ENCODE measurements at places on chromosomes 3 and 15.

DNA sequence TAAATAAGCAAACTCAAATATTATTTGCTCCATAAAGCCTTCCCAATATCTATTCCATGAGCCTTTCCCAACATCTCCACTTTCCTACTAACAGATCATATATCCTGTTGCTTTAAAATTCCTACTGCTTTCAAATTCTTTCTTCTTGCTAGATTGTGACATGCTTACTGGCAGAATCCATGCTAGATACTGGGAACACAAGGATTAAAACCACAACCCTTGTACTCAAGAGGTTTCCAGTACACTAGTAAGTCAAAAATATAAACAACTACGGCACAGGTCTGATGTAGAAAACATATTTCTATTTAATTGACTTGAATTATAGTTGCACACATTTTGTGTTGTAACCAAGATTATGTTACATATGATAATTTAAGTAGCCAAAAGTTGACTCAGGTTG, 275.0 kb downstream of the ZBTB20 start:
- no peak for DNase-seq

GRCh38 chr3:160369784-160370183, 29.2 kb downstream of the IFT80 start:
- DNase-seq: no peak

DNA sequence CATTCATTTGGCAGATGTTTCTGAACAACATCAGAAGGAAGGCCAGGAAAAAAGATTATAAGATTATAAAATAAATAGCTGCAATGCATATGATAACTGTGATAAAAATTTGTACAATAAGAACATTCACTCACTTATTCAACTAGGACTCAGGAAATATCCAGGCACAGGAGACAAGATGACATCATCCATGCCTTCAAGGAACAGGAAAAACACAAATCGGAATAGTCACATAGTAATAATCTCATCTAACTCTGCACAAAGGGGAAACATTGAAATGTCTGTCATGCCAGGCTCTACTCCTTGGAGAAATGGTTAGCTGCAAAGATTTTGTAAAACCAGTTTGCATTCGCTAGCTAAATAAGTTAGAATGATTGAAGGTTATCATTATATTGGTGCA, 233.5 kb upstream of the AGTR1 start:
- no peak for DNase-seq

DNA sequence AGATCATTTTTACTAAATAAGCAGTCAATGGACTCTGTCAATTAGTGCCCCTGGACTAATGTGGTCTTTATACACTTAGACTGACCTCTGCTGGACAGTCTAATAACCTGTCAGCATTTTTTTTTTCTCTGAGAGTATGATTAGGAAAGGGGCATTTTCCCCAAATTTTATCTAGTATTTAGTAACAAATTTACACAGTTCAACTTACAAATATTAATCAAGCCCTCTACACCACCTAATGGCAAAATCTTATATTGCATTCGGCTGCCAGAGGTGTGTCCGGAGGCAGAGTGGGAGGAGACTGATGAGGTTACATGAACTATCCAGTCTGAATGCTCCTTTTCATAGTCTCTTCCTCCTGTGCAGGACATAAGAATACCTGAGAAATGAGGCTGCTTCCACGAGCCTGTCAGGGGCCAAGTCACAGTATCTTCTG, 36.0 kb upstream of the COLQ start:
- peak; percentile 47 for DNase-seq

- DNase-seq: no peak
Measured at GRCh38 chr15:69653306-69653705, 200.7 kb downstream of the RPLP1 start.

GRCh38 chr3:64027658-64028057, 4.4 kb upstream of the PSMD6 start:
- DNase-seq: no peak

DNA sequence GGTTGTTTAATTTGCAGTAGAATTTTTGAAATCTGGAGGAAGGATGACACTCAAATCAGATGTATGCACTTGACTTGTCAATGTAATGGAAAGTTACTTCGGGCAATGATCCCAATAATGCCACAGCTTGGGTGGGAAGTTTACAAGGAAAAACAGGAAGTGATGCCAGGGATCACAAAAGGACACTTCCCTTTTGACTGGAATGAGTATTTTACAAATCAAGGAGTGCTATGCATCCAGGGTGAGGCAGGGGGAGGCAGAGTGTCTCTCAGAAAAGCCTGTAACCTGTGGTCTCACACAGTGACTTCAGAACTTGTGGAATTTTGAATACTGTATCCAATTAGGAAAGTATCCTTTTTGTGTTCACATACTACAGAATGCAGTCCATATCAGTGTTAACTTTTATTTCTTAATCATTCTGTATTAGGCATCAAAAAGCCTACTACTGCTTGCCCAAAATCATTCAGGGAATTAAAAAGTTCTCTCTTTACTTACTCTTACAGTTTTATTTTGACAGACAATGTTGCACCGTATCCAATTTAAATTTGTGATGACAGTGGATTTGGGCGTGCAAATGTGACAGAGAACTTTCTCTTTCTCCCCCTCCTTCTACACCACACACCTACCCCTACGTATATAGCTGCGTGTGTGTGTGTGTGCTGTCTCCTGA, 445.1 kb downstream of the MECOM start:
- DNase-seq: no peak

DNA sequence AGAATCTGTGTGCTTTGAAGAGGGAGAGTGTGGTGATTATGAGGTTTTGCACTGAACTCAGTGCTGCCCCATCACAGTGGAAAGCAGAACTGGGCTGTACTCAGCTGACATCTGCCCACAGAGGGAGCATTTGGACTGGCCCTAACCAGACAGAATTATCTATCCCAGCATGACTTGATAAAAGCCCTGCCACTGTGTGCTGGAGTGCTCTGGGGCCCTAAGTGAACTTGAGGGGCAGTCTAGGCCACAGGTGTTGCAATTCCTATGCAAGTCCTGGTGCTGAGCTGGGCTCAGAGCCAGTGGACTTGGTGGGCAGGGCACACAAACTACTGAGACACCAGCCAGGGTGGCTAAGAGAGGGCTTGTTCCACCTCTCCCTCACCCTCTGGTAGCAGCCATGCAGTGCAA, 269.2 kb upstream of the CTNNB1 start:
- DNase-seq: no peak
